Uterus (tissue), 4 donors: ENCODE measurements at places on chromosomes 12 and 14.

DNA sequence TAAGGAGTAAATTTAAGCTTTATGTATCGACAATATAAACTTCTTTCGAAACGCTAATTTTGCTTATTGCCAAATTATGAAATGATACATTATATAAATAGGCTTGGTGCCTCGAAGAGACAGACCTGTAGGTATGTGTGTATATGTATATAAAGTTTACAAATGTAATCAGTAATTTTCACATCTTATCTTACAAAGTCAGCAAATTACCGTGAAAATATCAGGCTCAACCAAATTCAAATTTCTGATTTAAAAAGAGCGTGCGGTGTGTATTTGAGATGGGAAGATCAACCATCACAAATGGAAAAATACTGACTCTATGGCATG is 605 bp downstream of the ZCRB1 start:
- H3K4me1 ChIP-seq, result no peaks in the 10 kb centered on the region
- DNase-seq, result no peak
- no peaks in the 10 kb centered on the region for H3K27me3 ChIP-seq
- H3K4me3 ChIP-seq, result peak overlapping the region; percentile 82
- H3K36me3 ChIP-seq, result no peaks in the 10 kb centered on the region

DNA sequence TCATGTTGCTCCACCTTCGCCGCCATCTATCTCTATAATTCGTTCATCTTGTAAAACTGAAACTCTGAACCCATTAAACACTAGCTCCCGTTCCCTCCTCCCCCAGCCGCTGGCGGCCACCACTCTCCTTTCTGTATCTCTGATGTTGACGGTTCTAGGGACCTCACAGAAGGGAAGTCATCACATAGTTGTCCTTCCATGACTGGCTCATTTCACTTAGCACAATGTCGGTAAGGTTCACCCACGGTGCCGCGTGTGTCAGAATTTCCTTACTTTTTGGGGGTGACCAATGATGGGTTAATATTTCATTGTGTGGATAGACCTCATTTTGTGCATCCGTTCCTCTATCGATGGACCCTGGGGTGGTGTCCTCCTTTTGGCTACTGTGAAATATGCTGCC is 2.0 kb upstream of the CACNA2D4 start:
- H3K4me3 ChIP-seq, result no peak overlapping the region
- DNase-seq, result no peak
- no peaks in the 10 kb centered on the region for H3K36me3 ChIP-seq
- peaks cover 6% of the 10 kb centered on the region for H3K4me1 ChIP-seq
- H3K27me3 ChIP-seq, result no peaks in the 10 kb centered on the region

GRCh38 chr12:101927036-101927435 is 49.7 kb downstream of the DRAM1 start:
- peak overlapping the region; percentile 8 for H3K27ac ChIP-seq
- no peaks in the 10 kb centered on the region for H3K27me3 ChIP-seq
- no peaks in the 10 kb centered on the region for H3K36me3 ChIP-seq
- H3K4me3 ChIP-seq, result no peak overlapping the region
- H3K4me1 ChIP-seq, result no peaks in the 10 kb centered on the region

GRCh38 chr14:23104591-23105347 is at the start of gene CIROP:
CIROP (minus strand) TSS chr14:23104989; CDS start chr14:23104920, 69 bp downstream.
- DNase-seq, result no peak
- H3K36me3 ChIP-seq, result no peaks in the 10 kb centered on the region
- no peak within 1 kb of the TSS for H3K4me3 ChIP-seq
- no peaks in the 10 kb centered on the region for H3K4me1 ChIP-seq
- no peak within 1 kb of the TSS for H3K27ac ChIP-seq

DNA sequence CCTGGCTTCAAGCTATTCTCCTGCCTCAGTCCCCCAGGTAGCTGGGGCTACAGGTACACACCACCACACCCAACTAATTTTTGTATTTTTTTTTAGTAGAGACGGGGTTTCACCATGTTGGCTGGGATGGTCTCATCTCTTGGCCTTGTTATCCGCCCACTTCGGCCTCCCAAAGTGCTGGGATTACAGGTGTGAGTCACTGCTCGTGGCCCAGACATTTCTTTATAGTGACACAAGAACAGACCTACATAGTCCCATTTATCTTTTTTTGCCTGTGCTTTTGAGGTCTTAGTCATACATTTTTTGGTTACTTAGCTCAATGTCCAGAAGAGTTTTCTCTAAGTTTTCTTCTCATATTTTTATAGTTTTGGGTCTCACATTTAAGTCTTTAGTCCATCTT is 247.4 kb downstream of the SYT10 start:
- DNase-seq, result no peak
- no peaks in the 10 kb centered on the region for H3K4me1 ChIP-seq
- H3K4me3 ChIP-seq, result no peak overlapping the region
- H3K36me3 ChIP-seq, result no peaks in the 10 kb centered on the region
- H3K27ac ChIP-seq, result no peak overlapping the region

DNA sequence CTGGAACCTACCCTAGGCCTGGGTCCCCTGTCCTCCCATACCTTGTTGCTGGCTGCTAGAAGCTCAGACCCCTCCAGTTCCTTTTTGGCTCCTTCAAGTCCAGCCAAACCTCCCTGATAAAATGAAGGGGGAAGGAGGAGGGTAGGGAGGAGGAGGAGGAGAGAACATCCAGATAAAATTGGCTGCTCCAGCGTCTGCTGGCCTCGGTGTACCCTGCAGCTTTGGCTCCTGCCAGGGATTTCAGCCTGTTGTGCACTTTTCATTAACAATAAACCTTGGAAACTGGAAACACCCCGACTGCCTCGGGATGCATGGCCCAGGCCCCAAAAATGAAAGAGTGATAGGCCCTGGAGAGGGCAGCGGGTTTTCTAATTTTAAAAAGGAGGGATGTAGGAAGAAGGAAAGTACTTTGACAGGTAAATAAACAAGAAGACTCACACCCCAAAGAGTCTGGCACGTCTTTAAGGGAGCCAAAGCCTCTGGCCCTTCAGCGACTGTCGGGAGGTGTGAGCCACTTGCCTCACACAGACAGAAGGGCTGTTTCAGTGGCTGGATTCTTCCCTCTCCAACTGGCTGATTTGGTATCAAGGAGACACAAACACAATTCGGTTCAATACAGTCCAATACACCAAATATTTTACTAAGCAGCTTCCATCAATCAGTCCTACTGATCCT is 49.8 kb downstream of the NUAK1 start:
- H3K27me3 ChIP-seq, result no peaks in the 10 kb centered on the region
- DNase-seq, result peak; percentile 65
- H3K36me3 ChIP-seq, result no peaks in the 10 kb centered on the region
- peaks cover 45% of the 10 kb centered on the region for H3K4me1 ChIP-seq

DNA sequence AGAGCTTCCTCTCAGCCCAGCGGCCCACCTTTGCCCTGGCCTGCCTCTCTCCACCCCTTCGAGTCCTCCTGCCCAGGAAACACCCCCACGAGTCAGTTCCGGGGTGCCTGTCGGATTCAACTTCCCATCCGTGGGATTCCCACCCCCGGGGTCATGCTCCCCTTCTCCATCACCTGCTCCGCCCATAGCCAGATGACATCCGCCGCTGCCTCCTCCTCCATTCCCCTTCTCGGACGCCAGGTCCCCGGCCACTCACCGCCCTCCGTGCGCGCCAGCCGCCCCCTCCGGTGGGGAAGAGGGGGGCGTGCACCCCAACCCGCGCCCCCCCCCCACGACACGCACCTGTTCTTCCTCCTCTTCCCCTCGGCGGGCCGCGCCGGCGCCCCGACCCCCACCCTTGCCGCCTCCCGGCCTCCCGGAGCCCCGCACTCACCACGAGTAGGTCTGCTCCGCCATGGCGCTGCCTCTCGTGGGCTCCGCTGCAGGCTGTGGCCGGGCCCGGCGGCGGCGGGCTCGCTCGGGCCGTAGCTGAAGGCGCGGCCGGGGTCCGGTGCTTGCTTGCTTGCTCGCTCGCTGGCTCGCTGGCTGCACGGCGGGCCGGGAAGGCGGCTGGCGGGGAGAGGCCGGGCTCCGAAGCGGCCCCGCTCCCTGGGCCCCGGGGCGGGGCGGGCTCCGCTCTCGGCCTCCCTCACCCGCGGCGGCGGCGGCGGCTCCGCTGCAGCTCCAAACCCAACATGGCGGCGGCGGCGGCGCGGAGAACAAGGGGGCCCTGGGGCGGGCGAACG is 554 bp downstream of the SPPL3 start:
- no peaks in the 10 kb centered on the region for H3K36me3 ChIP-seq
- H3K27me3 ChIP-seq, result no peaks in the 10 kb centered on the region
- DNase-seq, result peak; percentile 38
- peak overlapping the region; percentile 100 for H3K4me3 ChIP-seq
- no peaks in the 10 kb centered on the region for H3K4me1 ChIP-seq

DNA sequence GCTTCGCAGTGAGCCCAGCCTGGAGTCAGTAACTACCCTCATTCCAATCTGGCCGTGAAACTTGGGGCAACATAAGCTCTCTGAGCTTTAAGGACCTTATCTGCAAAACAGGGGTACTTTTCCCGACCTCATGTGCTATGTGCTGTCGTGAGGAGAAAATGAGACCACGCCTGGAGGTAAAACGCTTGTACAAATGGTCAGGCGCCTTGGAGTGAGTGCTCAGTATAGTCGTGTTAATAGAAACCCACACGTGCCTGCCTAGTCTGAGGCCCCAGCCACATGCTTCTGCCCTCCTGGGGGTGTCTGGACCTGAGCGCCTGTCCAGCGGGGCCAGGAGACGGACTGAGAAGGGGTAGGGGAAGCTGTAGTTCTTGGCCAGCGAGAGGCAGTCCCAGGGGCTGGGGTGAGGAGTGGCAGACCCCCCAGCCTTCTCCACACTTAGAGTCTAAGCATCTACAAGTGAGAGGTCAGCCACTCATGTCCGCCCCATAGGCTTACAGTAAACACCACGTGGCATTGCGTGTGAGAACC is 4.9 kb downstream of the AQP5 start:
- DNase-seq, result no peak
- H3K4me1 ChIP-seq, result no peaks in the 10 kb centered on the region
- no peak overlapping the region for H3K27ac ChIP-seq
- no peaks in the 10 kb centered on the region for H3K36me3 ChIP-seq

GRCh38 chr12:113990250-113991223 is 24.4 kb upstream of the RBM19 start:
- no peaks in the 10 kb centered on the region for H3K4me1 ChIP-seq
- no peaks in the 10 kb centered on the region for H3K36me3 ChIP-seq
- H3K27me3 ChIP-seq, result no peaks in the 10 kb centered on the region

GRCh38 chr12:19191089-19191488 is 61.6 kb downstream of the PLEKHA5 start:
- H3K36me3 ChIP-seq, result no peaks in the 10 kb centered on the region
- peaks cover 9% of the 10 kb centered on the region for H3K4me1 ChIP-seq
- H3K27ac ChIP-seq, result peak overlapping the region; percentile 51

- H3K4me3 ChIP-seq, result no peak overlapping the region
- no peaks in the 10 kb centered on the region for H3K27me3 ChIP-seq
- no peak overlapping the region for H3K27ac ChIP-seq
- no peaks in the 10 kb centered on the region for H3K36me3 ChIP-seq
- DNase-seq, result no peak
Observed at GRCh38 chr12:104130760-104131159, 7.2 kb downstream of the NFYB start.

DNA sequence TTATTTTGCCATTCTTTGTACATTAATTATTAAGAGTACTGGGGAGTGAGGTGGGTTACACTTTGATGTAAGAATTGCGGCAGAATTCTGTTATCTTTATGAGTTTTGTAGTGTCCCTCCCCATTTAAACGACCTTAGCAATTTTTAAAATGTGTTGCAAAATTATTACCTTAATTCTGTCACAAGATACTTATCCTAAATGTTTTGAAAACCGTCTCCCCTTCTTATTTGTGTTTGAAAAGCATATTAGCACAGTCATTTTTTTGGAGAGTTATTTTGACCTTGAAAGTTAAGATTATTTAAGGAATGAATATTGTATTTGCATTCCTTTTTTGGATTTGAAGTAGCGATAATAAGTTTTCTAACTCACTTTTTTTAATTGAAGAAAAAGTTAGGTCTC is 2.2 kb downstream of the ARHGAP5 start:
- DNase-seq, result no peak
- H3K27ac ChIP-seq, result no peak overlapping the region
- peak overlapping the region; percentile 65 for H3K4me3 ChIP-seq
- H3K4me1 ChIP-seq, result no peaks in the 10 kb centered on the region
- H3K36me3 ChIP-seq, result no peaks in the 10 kb centered on the region

DNA sequence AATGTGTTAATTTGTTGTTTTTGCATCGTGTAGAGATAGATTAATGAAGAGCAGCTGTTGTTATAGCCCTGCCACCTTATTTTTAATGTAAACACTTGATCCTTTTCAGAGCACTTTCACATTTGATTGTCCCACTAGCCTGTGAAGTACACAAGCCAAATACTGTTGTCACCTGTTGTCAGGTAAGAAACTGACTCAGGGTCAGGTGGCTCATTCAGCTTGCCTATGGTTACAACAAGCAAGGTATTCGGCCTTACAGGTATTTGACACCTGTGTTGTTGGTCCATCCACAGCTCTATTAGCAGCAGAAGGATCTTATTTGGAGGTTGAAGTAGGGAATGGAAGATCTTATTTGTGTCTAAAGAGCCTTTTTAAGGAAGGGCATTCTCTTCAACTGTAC is 108.9 kb downstream of the GPR135 start:
- no peak overlapping the region for H3K4me3 ChIP-seq
- no peak for DNase-seq
- no peaks in the 10 kb centered on the region for H3K36me3 ChIP-seq
- H3K27ac ChIP-seq, result no peak overlapping the region

DNA sequence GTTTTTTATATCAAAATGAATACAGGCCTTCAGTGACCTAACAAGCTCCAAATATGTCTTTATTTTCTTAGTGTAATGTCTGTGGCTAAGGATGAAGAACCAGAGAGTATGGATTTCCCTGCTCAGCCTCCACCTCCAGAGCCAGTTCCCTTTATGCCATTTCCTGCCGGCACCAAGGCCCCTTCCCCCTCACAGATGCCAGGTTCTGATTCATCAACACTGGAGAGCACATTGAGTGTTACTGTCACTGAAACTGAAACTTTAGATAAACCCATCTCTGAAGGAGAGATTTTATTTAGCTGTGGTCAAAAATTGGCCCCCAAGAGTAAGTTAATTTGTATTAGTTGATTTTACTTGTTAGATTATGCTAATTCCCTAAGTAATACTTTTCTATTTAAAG is 61.0 kb downstream of the KIAA0586 start:
- no peaks in the 10 kb centered on the region for H3K27me3 ChIP-seq
- no peak for DNase-seq
- H3K27ac ChIP-seq, result no peak overlapping the region
- H3K36me3 ChIP-seq, result no peaks in the 10 kb centered on the region
- no peaks in the 10 kb centered on the region for H3K4me1 ChIP-seq

DNA sequence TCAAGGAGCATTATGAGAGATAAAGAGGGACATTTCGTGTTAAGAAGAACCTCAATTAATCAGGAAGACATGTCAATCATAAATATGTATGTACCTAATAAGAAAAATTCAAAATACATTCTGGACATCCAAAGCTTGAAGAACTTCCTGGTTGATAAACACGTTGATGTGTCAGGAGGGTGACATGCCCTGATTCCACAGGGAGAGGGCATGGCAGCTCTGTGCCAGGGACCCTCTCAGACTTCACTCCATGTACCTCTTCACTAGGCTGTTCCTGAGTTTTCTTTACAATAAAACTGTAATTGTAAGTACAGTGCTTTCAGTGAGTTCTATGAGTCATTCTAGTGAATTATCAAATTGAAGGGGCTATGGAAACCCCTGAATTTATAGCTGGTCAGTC is 163.5 kb downstream of the CFAP54 start:
- no peak overlapping the region for H3K4me3 ChIP-seq
- DNase-seq, result no peak
- H3K27me3 ChIP-seq, result no peaks in the 10 kb centered on the region
- no peaks in the 10 kb centered on the region for H3K36me3 ChIP-seq
